Right ventricle myocardium superior (tissue), 1 donor: ENCODE measurements at places on chromosomes 7 and 10. TPM values are rescaled to one million over a fixed set of nuclear protein-coding genes. Genes with fewer than 3 reads are reported as not detected.

DNA sequence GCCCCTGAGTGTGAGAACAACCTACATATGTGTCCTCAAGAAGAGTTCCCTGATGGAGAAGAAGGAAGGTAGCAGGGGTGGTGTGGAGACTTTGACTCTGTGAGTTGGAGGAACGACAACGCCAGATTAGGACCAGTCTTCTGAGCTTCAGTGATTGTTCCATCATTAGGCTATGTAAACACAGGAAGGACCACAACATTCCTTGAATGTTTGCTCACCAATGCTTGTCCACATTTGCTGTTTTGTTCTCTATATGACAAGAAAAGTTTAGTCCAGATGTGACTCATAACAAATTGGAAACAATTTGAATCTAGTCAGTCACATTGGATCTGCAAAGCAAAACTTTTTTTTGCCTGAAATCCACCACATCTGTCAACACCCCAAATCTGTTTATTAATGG, 62.7 kb downstream of the ENTPD1 start:
- DNase-seq: no peak

DNA sequence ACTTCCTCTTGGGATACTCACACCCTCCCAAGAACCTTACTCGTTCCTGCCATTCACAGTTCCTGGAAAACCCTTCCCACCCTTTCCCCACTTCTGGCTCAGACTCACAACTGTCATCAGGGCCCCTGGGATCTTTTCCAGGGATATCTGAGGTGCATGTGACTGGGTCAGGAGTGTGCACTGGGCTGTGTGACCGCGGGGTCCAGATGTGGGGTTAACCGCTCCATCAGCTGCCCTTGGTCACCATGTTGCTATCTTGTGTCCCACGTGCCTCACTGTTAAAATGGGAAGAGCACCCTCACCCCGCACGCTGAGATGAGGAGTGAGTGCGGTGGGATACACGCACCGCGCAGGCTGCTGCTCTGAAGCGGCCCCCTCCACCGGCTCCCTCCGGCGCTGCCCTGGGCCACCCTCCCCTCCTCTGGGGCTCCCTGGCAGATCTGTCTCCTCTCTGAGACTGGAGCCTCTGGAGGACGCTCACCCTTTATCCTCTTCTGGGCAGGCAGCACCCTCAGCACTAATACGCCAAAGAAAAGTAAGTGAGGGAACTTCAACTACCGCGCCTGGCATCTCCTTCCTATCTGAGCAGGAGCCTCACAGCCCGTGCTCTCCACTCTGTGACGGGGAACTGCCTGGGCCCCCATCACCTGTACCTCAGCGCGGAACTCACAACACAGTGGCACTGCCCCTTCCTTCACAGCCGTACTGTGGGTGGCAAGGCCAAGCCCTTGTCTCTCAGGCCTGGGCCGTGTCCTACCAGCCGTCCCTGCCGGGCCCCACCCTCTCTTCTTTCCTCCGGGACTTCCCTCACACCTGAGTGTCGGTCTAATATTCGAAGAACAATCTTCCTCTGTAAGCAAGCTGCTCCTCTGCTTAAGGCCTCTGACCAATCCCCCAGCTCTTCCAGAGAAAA, 15.6 kb downstream of the COBL start:
- no peak for DNase-seq

DNA sequence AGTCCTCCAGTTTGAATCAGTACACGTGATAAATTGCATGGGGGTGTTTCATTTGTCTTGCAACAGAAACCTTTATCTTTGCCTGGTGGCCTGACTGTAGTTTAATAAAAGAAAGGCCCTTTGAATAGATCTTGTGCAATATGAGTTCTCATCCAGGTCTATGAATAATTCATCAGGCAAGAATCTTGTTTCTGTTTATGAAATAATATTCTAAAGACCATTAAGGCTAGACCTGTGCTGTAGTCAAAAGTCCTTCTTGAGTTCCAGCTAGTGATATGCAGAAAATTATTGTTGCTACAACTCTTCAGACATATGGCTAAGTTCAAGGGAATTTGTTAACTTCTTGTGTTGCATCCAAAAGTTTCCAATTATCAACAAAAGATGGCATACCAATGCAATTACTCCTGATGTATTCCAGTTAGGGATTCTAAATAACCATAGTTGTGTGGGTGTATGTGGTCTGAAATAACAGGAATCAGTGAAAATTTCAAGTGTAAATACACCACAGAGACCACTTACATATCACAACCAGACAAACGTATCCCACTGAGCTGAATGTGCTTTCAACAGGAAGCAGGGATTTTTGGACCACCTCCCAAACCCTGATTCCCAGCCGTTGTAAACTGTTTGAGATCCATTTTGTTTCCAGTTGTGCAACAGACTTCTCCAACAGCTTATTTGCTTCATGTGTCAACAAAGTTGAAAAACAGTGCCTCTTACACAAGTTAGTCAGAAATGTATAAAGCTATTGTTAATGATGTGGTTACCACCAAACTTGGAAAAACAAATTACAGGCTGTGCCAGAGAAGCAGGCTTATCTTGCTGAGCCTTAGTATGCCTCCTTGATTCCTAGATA, 54.7 kb upstream of the BICC1 start:
- peak; percentile 56 for DNase-seq

DNA sequence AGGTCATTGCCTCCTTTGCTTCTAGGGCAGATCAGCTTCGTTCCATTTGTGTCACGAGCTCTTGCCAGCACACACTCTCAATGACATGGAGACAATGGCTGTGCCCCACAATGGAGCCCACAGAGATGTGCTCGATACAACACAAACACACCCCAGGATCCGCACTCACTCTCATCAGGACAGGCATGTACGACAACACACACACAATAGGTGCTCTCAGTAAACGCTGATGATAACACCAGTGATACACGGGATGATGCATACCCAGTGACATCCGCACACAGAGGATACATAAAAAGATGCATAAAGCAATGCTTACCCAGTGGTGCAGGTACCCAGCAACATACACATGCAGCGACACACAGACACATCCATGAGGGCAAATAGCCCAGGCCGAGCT, 61.2 kb upstream of the LBX1 start:
- DNase-seq: no peak

- no peak for DNase-seq
These were observed 56.6 kb downstream of the PARD3 start for GRCh38 chr10:34758447-34758996.

DNA sequence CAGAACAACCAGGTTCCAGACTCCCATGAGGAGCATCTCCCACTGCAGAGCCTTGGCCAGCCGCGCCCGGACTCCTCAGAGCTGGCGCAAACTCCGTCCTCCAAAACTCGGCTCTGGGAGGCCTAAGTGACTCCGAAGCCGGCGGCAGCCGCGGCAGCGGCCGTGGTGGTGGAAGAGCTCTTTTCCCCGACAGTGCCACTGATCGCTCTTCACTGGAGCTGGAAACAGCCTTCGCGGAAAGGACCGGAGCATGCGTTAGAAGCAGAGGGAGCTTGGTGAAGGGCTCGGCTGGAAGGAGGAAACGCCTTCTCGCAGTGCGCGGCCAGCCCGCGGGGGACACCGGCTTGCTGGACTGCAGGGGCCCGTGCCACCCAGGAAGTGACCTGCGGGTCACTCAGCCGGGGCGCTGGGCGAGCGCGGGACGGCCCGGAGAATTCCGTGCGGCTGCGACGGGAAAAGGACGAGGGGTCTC, 5.0 kb upstream of the HOXA13 start:
- DNase-seq: no peak

GRCh38 chr7:46168671-46169383, 247.8 kb upstream of the IGFBP3 start:
- DNase-seq: no peak

GRCh38 chr7:27602766-27603165, 59.9 kb downstream of the HIBADH start:
- DNase-seq: no peak

GGCT gene
- total RNA-seq: 17.4 TPM
